ENCODE measurements at places on chromosomes 7 and 10.

GRCh38 chr7:2180081-2180480, 52.7 kb downstream of the MAD1L1 start:
- DNase-seq = no peak

GRCh38 chr10:43958071-43958432, 309.4 kb upstream of the ZNF32 start:
- no peak for DNase-seq

- DNase-seq = no peak
These were observed 610 bp downstream of the AVPI1 start for GRCh38 chr10:97686301-97686961.

GRCh38 chr7:123537026-123537642, 2.7 kb upstream of the IQUB start:
- DNase-seq = no peak

GRCh38 chr7:24819916-24820689, 62.8 kb upstream of the GSDME start:
- peak; percentile 82 for DNase-seq

- no peak for DNase-seq
These were observed 1.3 kb upstream of the BLVRA start for GRCh38 chr7:43757073-43757720.

DNA sequence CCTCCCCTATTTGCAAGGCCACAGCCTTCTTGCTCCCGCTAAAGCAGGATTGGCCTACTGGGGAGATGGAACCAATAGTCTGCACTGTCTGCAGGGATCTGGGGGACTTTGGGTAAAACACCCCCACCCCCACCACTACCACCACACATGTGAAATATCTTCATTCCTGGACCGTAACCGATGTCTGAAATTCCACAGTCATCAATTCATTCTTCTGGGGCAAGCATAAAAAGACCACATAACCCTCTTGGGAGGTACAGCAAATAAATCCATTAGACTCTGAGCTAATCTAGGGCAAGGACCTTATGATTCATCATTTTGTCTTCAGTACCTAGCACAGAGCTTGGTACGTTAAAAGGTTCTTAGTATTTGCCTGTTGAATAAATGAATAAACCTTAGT, 307.8 kb downstream of the GPAM start:
- peak; percentile 26 for DNase-seq

GRCh38 chr10:33900596-33900995, 566.1 kb upstream of the NRP1 start:
- peak; percentile 17 for DNase-seq

DNA sequence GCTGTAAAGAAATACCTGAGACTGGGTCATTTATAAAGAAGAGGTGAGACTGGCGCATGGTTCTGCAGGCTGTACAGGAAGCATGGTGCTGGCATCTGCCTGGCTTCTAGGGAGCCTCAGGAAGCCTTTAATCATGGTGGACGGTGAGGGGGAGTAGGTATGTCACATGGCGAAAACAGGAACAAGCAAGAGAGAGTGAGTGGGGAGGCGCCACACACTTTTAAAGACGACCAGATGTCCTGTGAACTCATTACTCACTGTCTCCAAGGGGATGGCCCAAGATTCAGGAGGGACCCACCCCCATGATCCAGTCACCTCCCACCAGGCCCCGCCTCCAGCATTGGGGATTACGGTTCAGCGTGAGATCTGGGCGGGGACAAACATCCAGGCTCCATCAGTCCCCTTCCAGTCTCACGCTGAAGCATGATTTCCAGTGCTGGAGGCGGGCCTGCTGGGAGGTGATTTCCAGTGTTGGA, 3.2 kb downstream of the ZNF316 start:
- DNase-seq = peak; percentile 56

DNA sequence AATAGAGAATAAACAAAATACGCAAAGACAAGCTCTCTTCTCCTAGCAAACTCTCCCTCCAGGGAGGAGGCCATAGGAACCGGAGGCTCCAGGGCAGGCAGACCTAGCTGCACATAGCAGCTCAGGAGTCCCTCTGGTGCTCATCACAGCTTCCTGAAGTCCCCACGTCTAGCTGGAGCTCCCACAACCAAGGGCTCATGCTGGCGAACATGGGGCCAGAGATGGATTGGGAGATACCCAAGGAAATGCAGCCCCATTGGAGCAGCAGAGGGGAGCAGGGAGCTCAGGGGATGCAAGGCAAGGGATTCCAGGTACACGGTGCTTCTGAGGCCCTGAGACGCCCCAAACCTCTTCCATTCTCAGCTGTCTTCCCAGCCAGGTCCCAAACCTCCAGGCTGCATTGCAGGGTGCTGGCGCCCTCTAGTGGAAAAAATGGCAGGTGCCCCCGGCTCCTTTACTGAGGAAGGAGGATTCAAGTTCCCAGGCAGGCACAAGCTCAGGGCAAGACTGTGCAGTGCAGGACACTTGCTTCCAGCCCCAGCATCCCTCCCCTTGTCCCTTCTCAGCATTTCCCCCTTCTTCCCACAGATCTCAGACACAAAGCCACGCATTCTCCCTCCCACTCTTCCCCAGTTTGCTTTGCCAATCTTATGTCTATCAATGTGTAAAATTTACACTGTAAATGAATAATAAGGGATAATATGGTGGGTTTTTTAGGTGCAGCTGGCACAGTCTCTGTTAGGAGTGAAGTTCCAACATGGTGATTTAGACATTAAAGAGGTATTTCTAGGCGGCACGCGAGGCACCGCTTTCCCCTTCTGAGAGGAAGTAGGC, 46.2 kb downstream of the GPAM start:
- peak; percentile 91 for DNase-seq

- no peak for DNase-seq
These were observed 65.8 kb upstream of the EMX2 start for GRCh38 chr10:117476716-117477115.

- no peak for DNase-seq
These were observed 134.5 kb downstream of the CPED1 start for GRCh38 chr7:121123032-121123431.

DNA sequence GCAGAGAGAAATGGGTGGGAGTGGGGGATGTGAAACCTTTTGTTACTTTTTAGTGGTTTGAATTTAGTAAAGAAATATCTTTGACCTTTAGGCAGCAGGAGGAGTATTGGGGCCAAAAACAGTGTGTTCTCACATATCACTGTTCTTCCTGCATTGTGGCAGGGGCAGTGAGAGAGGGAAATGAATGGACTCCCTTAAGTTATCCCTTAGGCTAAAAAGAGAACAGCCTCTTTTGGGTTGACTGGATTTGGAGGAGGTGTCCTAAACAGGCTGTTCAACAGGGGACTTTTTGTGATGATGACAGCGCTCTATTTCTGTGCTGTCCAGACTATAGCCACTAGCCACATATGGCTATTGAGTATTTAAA, 22.3 kb downstream of the ZNF775 start:
- DNase-seq = no peak

DNA sequence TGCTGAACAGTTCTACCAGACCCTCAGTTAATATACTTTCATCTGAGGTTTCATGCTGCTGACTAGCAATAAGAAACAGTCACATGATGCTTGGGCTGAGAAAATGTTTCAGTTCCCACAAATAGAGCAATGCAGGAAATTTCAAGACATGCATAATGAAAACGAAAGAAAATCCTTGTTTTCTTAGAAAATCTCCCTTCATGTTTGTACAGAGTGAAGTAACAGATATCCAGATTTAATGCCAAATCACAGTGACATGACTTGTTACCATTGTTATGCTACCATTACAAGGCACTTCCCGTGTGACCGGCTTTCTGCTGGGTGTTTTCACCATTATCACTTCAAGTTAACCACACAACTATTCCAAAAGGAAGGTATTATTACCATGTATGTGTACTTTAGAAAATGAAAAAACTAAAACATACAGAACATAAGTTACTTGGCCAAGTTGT, 121.7 kb downstream of the DOCK4 start:
- DNase-seq = no peak

GRCh38 chr7:2139004-2139699, 93.6 kb downstream of the MAD1L1 start:
- DNase-seq = no peak

- DNase-seq = no peak
These were observed 242.6 kb downstream of the MAD1L1 start for GRCh38 chr7:1990001-1990670.

GRCh38 chr10:106919871-106920282, 244.6 kb downstream of the SORCS1 start:
- no peak for DNase-seq

DNA sequence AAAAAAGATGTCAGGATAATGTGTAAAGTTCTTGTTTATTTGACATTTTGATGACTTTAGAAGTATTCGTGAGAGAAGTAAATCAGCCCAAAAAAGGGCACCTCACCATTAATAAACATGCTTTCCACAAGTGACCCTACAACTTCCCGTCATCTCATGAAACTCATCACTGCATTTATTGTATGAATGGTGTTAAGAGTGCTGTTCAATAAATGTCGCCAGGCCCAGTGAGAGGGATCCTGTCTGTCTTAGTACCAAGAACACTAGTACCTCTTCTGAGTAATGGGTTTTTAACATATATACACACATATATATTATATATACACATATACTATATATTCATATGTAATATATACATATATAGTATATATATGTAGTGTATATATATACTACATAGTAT, 61.9 kb downstream of the TMEM26 start:
- no peak for DNase-seq

GRCh38 chr10:89613582-89613981, 31.5 kb downstream of the PANK1 start:
- no peak for DNase-seq
